ENCODE measurements at places on chromosomes 6 and 20.

DNA sequence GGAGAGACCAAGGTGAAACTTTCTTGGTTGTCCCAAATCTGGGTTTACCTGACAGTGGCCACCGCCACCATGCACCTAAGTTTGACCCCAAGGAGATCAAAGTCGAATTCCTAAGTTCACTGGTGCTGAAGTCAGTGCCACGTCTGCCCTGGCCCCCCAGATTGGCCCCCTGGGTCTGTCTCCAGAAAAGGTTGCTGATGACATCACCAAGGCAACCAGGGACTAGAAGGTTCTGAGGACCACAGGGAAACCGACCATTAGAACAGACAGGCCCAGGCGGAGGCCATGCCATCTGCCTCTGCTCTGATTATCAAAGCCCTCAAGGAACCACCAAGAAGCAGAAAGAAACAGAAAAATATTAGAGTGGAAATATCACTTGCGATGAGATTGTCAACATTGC, 91.2 kb downstream of the DLL1 start:
- DNase-seq: no peak

GRCh38 chr6:64217721-64218620, 582.4 kb downstream of the PHF3 start:
- no peak for DNase-seq

GRCh38 chr6:138107752-138108592, 753 bp upstream of the PERP start:
- DNase-seq: no peak

DNA sequence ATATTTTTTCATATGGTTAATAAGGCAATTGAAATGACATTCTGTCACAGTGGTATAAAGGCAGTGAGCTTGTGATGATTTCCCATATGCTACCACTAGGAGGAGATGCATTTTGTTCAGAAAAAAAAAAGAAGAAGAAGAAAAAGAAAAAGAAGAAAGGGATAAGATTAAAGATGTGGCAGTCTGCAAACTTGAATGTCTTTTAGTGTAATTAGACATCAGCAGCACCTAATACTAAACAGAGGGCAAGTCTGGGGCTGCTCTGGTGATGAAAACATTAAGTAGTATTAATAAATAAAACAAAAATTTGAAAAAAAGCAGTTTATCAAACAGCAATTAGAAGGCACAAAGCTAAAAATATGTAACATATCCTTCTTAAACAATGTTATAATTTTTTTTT, 95.4 kb upstream of the DEFB112 start:
- DNase-seq: no peak

DNA sequence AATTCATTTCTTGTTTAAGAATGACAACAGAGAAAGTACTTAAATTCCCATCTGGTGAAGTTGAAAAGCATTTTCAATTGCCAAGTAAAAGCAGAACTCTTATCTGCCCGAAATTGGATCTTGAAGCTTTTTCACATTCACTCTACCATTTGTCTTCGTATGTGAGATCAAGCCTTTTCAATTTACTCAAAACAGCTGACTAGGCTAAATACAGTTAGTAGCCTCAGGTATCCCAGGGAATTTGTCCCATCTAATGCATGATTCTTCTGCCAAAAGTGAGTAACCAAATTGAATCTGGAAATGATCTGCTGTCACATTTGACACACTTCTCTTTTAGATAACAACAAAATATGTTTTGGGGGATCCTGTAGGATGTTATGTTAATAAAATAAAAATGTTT, 596.8 kb upstream of the HS3ST5 start:
- no peak for DNase-seq

- no peak for DNase-seq
Measured at GRCh38 chr6:2970034-2970685, 1.2 kb downstream of the SERPINB6 start.

DNA sequence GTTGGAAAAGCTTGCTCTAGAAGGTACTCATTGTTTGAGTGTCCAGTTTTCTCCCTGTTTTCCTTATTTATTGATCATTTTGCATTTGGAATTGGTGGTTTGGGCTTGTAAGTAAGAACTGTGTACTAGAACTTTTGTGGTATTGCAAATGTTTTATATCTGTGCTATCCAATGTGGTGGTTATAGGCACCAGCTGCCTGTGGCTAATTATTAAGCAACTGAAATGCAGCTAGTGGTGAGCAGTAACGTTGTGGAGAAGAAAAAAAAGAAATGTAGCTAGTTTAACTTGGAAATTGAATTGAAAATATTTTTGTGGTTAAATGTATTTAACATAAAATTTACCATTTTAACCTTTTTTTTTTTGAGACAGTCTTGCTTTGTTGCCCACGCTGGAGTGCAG, 50.7 kb upstream of the MAPK13 start:
- DNase-seq: no peak
